ENCODE measurements at places on chromosomes 11 and 22. TPM values are rescaled to one million over a fixed set of nuclear protein-coding genes. Genes with fewer than 3 reads are reported as not detected.

DNA sequence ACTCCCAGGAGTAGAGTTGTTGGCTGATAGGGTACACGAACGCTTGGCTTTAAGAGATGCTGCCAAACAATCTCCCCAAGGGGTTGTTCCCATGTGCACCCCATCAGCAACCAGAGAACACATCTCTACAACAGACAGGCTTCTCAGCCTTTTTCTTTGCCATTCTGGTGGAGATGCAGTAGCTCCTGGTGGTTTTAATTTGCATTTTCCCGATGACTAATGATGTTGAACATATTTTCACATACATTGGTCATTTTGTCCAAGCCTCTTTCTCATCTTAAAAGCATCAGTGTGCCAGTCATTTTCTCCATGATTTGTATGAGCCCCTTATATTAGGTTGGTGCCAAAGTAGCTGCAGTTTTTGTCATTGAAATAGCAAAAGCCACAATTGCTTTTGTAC lies 21.8 kb downstream of the DHCR7 start:
- DNase-seq = no peak

The CBLIF gene
- total RNA-seq = 0.48 TPM

The SLC16A8 gene
- not detected for total RNA-seq

GRCh38 chr22:49004484-49005399 lies 822.9 kb downstream of the BRD1 start:
- peak; percentile 7 for DNase-seq

GRCh38 chr22:38257650-38258250 lies 15.1 kb downstream of the TMEM184B start:
- DNase-seq = peak; percentile 76

DNA sequence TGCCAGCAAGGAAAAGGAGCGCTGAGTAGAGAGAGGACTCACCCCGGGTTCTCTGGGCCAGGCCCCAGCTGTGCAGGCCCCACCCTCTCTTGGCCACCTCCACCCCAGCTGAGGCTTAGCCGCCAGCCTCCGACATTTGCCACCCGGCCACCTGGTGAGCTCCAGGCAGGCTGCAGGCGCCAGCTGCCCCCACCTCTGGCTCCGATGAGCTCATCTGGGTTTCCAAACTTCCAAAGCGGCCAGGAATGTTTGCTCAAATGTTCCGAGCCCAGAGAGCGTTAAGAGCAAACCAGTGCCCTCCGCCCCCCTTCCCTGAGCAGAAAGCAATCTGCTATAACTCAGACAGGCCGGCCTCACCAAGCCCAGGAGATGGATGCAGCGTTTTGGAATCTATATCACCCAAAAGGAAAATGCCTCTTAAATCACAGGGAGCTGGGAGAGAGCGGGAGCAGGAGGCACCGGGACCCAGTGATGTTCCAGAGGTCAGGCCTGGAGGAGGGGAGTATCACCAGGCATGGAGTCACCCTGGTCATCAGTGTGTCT lies 9.1 kb upstream of the MN1 start:
- peak; percentile 38 for DNase-seq

DNA sequence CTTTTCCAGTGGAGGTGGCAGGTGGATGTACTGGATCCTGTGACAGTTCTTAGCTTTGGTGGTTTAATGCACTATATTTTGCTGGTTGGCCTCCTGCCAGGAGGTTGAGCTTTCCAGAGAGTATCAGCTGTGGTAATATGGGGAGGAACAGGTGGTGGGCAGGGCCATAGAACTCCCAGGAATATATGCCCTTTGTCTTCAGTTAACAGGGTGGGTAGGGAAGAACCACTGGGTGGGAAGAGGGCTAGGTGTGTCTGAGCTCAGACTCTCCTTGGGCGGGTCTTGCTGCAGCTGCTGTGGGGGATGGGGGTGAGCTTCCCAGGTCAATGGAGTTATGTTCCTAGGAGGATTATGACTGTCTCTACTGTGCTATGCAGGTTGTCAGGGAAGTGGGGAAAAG lies 203.8 kb downstream of the DLG2 start:
- DNase-seq = peak; percentile 75

The CCDC87 gene
- total RNA-seq = 0.53 TPM

The TYR gene
- not detected for total RNA-seq

DNA sequence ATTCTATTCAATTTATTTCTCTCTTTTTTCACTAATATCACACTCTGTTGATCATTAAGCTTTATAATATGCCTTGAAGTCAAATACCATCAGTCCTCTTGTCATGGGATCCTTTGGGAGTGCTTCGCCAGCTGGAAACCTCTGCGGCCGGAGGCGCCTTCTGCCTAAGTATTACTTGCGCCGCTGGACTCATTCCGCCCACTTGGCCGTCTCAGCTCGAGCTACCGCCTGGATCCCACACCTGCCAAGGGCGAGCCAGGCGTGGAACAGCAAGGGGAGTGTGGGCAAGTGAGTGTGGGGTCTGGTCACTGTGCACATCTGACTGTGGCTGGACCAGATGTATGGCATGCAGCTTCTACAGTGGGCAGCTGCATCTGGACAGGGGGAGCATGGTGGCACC lies 9.1 kb upstream of the MAP6 start:
- DNase-seq = no peak

The LDLRAD3 gene
- 1.9 TPM for total RNA-seq

The RFPL3 gene
- total RNA-seq = not detected

DNA sequence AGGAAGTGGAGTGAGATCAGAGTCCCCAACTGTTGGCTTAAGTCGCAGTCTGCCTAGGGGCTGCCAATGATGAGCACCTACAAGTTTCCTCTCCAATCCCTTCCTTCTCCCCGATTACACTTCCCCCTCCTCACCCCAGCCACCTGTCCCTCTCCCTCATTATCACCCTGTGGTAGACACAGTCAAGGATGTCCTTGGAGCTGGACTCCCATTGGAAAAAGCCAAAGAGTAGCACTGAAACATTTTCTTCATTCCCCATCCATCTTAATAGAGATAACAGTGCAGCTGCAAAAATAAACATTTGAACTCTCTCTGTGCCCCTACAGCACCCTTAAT lies 146.2 kb downstream of the DBX1 start:
- no peak for DNase-seq

The SLC22A6 gene
- total RNA-seq = not detected

The MS4A6E gene
- total RNA-seq = not detected

The TSPAN32 gene
- total RNA-seq = 0.40 TPM

DNA sequence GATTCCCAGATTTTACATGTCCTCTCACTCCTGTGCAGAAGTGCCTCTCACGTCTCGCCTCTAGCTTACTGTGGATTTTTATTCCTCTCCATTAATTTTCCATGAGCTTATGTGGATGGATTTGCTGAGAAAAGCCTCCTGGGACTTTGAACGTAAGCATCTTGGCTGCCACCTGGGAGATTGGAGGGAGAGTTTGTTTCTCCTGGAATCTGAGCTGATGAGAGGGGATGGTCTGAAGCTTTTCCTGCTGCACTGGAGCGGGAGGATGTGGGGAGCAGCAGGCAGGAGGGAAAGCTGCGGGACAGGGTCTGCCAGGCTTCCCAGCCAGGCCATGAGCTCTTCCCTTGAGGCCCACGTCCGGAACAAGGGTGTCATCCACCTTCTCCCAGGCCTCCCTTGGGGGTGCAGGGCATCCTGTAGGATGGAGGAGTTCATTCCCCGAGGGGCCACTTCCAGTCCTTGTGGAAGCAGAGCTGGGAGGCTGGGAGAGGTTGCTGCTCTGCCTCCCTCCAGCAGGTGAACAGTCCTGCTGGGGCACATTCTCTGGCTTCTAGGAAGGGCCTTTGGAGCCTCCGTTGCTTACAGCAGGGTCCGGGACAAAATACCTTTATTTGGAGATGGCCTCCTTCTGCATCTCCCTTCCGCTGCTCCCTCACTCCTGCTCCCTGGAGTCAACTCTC lies 3.6 kb upstream of the SHANK2 start:
- DNase-seq = no peak

The TEF gene
- 12.7 TPM for total RNA-seq

GRCh38 chr22:17172029-17172833 lies 13.2 kb upstream of the HDHD5 start:
- no peak for DNase-seq

The CD3D gene
- total RNA-seq = 4.7 TPM

The OR9G4 gene
- not detected for total RNA-seq

The PCNX3 gene
- 72.4 TPM for total RNA-seq

The GDPD4 gene
- not detected for total RNA-seq

The ACRV1 gene
- total RNA-seq = not detected

- DNase-seq = no peak
Observed at GRCh38 chr11:108826136-108826535, 161.3 kb downstream of the DDX10 start.

The APOL3 gene
- total RNA-seq = 5.9 TPM

GRCh38 chr11:74754507-74755252 lies 6.0 kb downstream of the RNF169 start:
- no peak for DNase-seq
